ENCODE measurements at places on chromosomes 2 and 18.

DNA sequence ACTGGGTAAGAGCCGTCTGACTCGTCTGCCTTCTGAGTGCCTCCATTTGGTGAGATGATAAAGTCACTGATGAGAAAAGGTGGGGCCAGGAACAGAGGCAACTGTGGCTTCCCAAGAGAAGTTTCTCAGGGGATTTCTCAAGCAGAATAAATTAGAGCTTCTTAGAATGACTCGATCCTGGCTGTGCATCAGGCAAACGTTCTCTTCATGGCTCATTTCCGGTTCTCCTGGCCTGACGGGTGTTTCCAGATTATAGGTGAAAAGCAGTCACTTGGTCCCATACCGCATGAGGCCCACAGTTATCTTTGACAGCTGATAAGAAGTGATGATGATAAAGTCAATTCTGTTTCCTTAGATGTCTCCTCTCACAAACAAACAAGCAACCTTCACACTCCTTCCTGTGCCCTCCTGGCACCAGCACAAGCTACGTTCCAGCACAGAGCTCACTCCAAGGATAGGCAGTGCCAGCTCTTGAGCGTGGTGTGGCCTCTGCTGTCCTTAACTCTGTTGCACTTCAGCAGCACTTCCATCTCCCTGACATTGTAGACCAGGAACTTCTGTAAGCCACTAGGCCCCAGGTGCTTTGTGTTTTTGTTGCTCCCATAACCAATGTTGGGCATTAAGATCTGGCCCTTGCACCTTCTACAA lies 37.8 kb upstream of the KCNF1 start:
- DNase-seq = no peak

DNA sequence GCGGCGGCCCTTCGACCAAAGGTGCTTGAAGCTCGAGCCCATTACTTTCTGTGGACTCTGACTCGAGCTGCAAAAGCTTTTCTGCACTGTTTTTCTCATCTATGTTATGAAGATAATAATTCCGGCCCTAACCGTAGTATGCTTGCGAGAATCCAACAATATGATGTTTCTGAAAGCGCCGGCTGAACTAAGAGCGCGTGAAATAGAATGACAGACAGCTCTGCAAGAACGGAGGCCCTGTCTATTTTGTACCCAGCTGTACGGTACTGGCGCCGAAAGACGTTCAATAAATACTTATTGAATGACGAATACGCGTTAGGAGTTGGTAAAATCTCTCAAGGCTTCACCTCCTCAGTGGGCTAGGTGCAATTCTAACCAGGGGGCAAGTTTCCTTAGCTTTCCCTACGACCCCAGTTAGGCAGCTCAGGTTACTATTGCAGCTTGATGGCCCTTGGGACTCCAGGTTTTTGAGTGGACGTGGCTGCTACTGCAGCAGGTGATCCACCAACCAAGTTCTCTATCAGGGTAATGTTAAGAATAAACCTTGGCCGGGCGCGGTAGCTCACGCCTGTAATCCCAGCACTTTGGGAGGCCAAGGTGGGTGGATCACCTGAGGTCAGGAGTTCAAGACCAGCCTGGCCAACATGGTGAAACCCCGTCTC lies 570 bp downstream of the SCRN3 start:
- no peak for DNase-seq

DNA sequence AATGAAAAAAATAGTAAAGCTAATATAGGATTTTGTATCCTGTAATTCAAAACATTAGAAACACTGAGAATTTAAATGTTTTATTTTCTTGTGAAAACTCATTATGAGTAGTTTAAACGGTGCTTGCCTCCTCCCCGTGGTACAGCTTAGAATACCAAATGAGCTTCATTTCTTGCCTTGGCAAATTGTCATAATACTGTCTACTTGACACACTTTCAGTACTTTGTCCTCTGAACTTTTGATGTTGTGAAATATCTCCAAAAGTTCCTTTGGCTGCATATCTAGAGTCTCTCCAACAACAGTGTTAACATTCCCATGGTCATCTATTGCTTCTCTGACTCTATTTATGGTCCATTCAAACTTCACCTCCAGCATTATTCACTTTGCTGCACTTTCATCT lies 61.9 kb upstream of the EPB41L5 start:
- no peak for DNase-seq

GRCh38 chr18:52869349-52869923 lies 529.4 kb downstream of the DCC start:
- no peak for DNase-seq

- no peak for DNase-seq
Observed at GRCh38 chr18:79964330-79965118, at the start of gene HSBP1L1. Gene HSBP1L1, plus strand, starts transcription at chr18:79964643. Its CDS starts 93 bp downstream, at chr18:79964736.

- no peak for DNase-seq
Observed at GRCh38 chr2:109367683-109368082, 238.7 kb downstream of the SH3RF3 start.

DNA sequence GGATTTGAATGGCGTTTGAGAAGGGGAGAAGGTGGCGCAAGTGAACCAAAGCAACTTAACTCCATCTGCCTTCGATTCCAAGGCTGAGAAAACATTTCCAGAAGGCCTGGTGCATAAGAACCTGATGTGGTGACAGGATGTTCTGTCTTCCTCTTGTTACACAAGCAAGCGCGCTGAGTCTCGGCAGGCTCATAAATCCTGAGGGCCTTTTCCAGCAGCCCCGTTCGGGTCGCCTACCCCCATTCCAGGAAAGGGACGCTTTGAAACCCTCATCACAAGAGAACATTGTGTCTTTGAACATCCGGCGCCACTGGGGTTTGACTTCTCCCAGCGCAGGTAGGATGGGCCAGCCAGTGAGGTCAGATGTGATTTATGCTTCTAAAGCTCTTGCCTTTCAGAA lies 403.5 kb downstream of the SETBP1 start:
- no peak for DNase-seq

DNA sequence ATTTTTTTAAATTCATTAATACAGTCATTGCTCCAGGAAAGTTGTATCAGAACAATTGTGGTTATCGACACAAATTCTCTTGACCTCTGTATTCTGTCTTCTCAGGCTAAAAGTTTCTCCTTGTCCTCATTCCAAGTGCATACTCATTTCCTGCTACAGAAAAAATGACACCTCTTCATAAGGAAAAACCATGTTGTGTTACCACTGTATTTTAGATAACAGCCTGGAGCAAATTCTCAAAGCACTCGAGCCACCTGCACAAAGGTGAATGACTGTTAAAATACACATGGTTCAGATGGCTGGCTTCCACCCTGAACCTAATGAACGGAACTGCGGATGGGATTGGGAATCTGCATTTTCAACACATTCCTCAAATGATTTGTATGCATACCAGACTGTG lies 586.5 kb downstream of the EPHA4 start:
- DNase-seq = no peak

DNA sequence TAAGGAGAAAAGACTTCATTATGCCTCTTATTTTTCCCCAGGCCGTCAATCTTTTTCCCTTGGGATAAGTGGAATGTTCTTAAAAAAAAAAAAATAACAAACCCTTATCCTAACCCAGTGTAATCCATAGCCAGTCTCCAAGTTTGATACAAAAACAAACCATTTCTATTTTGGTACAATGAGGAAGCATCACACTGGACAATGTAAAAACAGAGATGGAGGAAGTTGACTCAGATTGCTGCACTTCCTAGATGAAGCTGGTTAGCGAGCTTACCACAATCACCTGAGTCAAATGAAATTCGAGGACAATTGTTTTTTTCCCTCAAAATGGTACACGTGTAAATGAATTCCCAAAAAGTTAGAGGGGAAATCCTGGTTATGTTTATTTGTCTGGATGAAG lies 259.7 kb downstream of the TCF4 start:
- peak; percentile 49 for DNase-seq

GRCh38 chr2:157789933-157790511 lies 86.1 kb downstream of the ACVR1 start:
- no peak for DNase-seq

DNA sequence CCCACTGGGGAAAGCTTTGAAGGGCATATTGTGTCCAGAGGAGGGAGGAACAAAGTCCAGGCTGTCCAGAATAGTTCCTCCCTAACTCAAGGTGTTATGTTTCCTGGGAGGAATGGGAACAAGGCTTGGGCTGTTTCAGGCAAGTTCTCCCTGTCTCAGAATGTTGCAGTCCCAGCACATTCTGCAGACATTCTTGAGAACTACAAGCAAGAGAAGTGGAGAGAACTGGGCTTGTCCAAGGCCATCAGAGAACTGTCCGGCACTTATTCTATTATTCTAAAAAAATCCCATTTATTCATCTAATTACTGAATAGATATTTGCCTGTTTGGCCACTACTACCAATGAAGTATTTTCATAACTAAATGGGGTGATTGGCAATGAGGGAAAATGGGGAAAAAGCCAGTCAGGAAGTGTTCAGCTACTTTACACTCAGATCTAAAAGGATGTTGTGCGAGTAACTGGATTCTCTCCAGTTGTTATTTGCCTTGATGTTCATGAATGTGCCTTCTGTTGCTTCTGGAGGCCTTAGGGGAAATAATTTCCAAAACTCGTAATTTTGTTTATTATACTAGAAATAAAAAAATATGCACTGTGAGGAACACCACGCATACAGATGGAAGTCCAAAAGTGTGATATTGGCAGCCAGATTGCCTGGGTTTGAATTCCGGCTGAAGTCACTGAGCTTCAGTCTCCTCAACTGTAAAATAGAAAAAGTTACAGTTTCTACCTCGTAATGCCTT lies 300.1 kb upstream of the RND3 start:
- DNase-seq = no peak

DNA sequence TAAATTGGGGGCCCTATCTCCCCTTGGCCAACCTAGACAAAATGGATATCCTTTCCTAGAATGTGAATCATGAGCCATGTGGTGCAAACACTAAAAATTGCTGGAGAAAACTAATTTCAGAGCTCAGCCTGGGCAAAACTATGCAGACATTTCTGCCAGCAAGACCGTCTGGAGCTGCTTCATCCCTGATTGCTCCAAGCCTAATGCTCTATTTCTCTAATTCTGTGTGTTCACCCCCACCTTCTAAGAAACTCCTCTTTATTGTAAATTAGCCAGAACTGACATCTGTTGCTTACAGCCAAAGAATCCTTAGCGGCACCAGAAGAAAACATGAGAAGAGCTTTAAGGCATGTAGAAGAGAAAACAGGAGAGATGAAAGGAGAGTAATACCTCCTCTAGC lies 337.7 kb upstream of the CHAC2 start:
- no peak for DNase-seq

DNA sequence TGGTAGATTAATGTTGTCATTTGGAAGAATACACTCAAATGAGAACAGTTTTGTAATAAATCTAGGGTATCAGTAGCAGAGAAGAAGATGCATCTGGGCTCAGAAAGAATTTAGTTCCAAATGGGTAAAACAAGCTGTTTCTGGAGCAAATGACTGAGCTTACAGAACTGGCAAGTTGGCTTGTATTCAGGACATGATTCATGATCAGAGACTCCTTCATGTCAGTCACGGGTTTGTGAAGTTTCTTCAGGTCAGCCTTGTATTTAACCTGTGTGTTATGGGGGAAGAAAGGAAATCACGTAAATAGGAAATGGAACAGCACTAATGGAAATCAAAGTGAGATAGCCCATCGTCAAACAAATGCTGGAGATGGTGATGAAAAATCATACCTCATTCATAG lies 109.1 kb downstream of the RIF1 start:
- no peak for DNase-seq

- DNase-seq = no peak
Observed at GRCh38 chr2:53381271-53381670, 386.3 kb upstream of the CHAC2 start.

DNA sequence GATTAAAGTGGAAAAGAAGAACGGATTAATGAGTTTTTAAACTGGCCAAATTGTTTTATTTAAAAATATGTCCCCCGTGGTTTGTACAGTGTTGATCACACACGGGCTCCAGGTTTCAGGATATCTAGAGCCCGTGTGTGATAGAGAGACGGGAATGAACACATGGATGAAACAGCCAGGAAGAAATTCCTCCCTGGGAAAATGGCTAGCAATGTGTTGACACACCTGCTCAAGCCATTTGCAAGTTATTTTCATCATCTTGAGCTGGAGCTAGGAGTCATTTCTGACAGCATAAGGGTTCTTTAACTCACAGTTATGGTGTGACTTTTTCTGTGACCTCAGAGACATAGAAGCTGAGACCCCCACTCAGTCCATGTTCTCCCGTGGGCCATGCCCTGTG lies 81.6 kb downstream of the LRRFIP1 start:
- no peak for DNase-seq

DNA sequence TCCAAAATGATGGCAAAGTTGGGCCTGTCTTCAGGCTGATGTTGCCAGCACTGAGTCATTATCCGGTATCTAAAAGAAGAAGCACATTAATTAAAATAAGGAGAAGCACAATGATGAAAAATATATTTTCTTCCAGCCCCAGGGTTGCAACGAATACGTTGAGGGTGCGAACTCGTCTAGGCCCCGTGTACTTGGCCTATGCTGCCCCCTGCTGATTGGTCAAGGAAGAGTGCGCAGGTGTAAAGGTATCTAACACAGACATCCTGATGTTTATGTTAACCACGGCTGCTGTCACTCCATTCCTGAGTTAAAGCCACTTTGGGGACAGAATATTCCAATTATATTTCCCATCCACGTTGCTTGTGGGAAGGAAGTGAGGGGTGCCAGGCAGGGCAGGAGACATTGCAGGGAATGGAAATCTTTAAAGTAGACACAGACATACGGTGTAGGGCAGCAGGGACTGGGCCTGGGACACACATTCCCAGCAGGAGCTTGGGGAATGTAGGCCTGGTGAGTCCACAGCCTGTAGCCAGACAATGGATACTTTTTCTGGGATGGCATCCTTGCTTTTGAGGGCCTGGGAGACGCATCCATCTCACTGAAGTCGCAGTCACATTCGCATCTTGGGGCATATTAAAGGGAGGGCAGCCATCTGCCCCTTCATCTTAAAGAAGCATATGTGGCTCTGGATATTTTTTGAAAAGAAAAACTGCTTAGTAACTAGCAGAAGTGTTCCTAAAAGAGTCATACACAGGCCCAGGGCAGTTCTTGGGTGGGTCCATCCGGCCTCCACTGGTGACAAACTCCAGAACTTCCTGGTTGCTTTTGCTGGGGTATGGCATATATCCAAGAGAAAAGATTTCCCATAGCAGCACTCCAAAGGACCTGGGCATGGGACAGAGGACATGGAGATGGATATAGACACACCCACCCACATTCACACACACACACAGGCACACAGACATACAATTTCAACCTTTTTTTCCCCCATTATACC lies 81.9 kb downstream of the CLIP4 start:
- peak; percentile 58 for DNase-seq

DNA sequence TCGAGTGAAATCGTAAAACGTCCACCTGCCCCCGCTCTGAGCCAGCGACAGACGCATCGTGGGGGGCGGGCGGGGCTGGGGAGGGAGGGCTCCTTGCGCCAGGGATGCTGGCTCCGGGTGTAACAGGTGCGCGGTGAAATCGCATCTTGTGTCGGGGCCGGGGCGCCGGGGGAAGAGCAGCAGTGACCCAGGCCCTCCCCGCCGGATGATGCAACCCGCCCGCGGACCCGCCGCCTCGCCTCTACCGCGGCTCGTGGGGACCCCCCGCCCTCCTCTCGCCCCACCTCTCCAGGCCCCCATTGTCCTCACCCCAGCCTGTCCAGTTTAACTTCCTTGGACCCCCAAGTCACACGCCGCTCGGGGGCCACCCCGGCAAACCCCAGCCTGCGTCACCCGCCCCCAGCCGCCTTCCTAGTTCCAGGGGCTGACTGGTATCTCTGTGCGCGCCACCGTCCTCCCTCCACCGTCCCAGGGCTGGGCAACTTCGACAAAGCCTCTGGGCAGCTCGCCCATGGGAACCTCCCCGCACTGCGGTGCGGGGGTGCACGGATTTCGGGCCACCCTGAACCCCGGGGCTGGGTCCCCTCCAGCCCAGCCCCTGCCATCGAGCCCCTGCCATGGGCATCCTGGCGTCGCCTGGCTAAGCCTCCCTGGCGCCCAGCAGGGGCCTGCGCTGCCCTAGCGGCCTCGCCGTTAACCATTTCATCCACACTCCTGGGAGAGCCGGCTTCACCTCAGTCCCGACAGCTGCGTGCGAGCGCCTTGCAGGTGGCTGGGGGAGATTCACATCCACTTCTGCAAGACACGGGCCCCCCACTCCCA lies 799 bp upstream of the KIF1A start:
- no peak for DNase-seq

Measured in inflammatory macrophage treated with lipopolysaccharide for 1 hour (primary cell).